Activated naive CD4-positive, alpha-beta T cell treated with anti-CD3 and anti-CD28 coated beads, Interleukin-2, amount 50 U/mL, for 72 hours (primary cell): ENCODE measurements at places on chromosomes 2 and 18.

DNA sequence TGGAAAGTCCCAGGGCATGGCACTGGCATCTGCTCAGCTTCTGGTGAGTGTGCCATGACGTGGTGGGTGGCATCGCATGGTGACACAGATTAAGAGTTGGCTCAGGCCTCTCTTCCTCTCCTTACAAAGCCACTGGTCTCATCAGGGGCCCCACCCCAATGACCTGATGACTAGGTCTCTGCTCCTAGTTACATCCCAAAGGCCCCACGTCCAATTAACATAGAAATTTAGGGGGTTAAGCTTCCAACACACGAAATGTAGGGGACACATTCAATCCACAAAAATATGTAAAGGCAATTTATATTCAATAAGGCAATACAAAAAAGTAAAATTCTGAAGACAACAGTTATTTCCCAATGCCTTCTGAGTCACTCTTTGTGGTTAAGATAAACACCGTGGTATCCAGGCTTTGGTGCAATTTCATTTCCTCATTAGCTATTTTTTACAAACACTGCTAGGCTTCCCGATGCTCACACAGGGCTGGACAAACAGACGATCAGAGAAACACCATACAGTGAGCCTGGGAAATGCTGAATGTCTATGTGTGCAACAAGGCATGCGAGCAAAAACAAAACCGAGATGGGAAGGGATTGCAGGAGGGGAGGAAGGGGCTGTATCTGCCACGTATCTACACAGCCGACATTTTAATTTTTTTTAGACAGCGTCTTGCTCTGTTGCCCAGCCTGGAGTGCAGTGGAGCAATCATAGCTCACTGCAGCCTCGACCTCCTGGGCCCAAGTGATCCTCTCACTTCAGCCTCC is 67.2 kb downstream of the MBP start:
- DNase-seq, result peak; percentile 32

- no peak for DNase-seq
Measured at GRCh38 chr2:217816396-217816869, 186.4 kb downstream of the TNS1 start.

GRCh38 chr2:16640001-16640700 is 25.5 kb downstream of the CYRIA start:
- no peak for DNase-seq

GRCh38 chr18:79611040-79611681 is 68.4 kb upstream of the CTDP1 start:
- no peak for DNase-seq

DNA sequence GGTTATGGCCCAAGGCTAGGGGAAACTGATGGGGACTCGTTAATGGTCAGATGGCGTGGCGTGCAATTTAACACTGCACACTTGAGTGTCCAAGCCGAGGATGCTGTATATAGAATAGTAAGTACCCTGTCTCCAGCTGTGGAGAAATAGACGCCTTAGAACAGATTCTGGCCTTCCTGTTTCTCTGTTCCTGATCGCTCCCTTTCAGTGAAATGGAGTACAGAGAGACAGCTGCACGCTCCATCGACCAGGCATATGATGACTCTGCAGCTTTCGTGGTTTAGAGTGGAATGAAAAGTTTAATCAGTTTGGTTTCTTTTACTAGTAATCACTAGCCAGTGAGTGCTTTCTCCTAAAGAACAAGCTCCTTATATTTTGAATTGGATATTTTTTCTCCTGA is 213.4 kb downstream of the NEDD4L start:
- DNase-seq, result no peak

- DNase-seq, result no peak
Measured at GRCh38 chr2:179932786-179933185, 71.4 kb upstream of the ZNF385B start.

GRCh38 chr18:24000613-24001490 is 13.7 kb upstream of the TTC39C start:
- DNase-seq, result no peak

- no peak for DNase-seq
Measured at GRCh38 chr2:145807554-145807953, 1287.6 kb upstream of the ZEB2 start.

DNA sequence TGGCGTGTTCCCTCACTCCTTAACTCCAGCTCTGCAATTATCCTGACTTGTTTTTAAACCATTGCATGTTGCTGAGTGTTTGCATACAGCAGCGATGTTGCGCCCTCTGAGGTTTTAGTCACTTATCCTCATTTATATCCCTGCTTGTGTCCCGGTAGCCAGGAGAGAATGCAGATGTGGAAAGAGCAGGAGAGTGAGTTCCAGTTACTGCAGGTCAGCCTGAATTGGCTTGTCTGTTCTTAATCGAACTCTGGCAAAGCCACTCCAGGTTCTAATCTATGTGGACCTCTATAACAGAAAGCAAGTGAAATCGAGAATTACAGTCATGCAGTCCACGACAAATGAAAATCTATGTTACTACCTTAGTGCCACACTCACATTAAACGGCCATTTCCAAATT is 295.1 kb upstream of the REV1 start:
- DNase-seq, result no peak

GRCh38 chr18:10003866-10004265 is 90.0 kb downstream of the VAPA start:
- DNase-seq, result no peak

DNA sequence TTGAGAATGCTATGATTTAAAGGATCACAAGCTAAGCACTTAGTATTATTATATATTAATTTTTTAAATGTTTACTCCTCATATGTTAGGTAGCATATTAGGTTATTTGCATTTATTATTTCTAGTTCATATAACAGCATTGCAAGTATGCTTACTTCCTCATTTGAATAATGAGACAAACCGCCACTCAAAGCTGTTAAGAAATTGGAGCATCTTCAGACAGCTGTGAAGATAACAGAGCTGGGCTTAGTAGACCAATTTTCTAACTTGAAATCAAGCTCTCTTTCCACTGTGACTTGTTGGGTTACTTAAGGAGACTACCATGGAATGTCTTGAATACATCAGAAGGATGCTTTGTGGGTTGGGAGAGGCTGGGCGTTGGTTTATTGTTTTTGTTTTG is 139.3 kb downstream of the ASXL3 start:
- no peak for DNase-seq

GRCh38 chr2:141856215-141856919 is 274.4 kb downstream of the LRP1B start:
- DNase-seq, result no peak
